ENCODE measurements at places on chromosomes 3 and 15.

- no peak for DNase-seq
These were observed 2.0 kb upstream of the SLC24A1 start for GRCh38 chr15:65619626-65620290.

GRCh38 chr15:101615986-101616848 is 36.0 kb downstream of the TM2D3 start:
- peak; percentile 19 for DNase-seq

- no peak for DNase-seq
These were observed 75.2 kb downstream of the LPP start for GRCh38 chr3:188229177-188229576.

GRCh38 chr3:49794926-49795905 is 4.5 kb downstream of the CDHR4 start:
- DNase-seq: no peak

DNA sequence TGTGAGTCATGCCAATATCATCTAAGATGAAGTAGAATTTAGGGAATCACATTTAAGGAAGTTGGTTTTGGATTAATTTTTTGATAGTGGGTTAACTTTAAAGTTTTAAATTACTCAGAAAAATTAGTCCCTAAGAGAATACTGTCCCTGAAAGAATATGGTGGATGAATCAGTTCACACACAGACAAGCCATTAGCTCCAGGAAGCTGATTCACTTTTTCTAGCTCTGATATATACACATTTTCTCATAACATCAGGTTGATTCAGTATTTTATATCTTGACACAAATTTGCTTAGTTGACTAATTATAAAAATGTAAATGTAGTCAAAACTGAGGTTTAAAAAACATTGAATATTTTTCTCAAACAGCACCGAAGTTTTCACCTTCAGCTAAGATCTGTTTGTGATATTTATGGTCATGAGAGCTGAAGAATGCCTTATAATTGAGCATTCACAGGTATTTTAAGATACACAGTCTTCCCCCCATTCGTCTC is 55.1 kb downstream of the MYH15 start:
- no peak for DNase-seq

GRCh38 chr3:54641226-54642014 is 286.4 kb downstream of the LRTM1 start:
- DNase-seq: no peak

GRCh38 chr3:22585504-22585903 is 617.6 kb upstream of the UBE2E2 start:
- DNase-seq: no peak

DNA sequence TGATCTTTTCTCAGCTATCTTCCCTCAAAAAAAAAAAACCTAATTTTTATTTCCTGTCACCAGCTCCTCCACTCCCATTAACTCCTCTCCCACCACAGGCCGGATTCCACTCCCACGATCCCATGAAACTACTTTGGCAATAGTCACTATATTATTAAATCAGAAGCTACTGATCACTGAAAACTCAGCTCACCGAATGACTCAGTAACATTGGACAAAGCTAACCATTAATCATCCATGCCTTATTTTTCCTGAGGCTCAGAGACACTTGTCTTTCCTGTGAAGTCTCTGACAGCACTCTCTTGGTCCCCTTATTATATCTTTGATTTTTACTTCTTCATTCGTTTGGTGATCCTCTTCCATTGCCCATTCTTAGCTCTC is 260.2 kb downstream of the CGGBP1 start:
- DNase-seq: no peak

GRCh38 chr15:89888214-89888804 is 5.5 kb downstream of the AP3S2 start:
- peak; percentile 67 for DNase-seq

GRCh38 chr15:49101536-49101935 is 53.9 kb downstream of the COPS2 start:
- peak; percentile 1 for DNase-seq

DNA sequence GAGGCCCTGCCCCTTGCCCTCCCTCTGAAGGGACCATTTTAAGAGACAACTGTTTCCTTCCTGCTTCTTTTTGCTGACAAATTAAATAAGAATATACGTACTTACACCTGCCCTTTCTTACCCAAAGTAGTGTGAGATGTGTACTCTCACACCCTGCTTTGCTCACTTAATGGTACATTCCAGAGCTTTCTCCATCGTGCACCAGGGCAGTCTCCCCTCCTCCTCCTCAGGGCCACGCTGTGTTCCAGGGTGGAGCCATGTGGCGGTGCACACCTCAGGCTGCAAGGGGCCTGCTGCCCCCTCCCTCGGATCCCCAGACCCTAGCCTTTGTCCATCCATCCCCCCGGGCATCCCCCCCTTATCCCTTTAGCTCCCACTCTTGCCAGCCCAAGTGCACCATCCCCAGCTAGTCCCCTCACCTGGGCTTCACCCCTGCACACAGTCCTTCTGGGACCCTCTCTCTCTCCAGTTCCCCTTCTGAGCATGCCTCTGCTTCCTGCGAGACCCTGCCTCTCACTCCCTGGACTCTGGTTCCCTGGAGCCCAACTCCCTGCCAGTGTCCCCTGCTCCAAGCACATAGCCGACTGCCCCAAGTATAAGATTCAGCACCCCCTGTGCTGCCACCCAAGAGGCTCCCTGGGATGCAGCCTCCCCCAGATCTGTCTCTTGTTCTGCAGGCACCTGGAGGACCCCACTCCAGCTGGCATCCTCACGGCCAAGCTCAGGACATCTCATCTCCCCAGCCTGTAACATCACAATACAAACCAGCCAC is 89.5 kb upstream of the IQSEC1 start:
- DNase-seq: no peak
